ENCODE measurements at places on chromosomes 1 and 21.

GRCh38 chr1:47898133-47898845 lies 98.9 kb downstream of the TRABD2B start:
- DNase-seq: no peak

- DNase-seq: no peak
Observed at GRCh38 chr1:159937054-159937750, 8.2 kb downstream of the IGSF9 start.

- DNase-seq: no peak
Observed at GRCh38 chr1:115911294-115911693, 65.0 kb upstream of the SLC22A15 start.

DNA sequence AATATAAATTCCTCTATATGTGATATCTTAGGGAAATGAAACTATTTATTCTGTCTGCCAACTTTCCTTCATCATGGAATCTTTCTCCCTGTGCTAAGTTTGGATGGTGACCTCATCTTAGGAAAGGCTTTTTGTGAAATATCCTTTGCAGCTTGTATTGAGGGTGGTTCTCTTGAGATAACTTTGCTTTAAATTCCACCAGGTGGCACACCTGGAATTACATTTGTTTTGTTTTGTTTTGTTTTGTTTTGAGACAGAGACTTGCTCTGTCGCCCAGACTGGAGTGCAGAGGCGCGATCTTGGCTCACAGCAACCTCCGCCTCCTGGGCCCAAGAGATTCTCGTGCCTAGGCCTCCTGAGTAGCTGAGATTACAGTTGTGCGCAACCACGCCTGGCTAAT lies 7.6 kb upstream of the CD1A start:
- no peak for DNase-seq

- peak; percentile 68 for DNase-seq
Observed at GRCh38 chr1:198156111-198156744, 570 bp upstream of the NEK7 start.

GRCh38 chr21:31623664-31624063 lies 35.8 kb upstream of the SOD1 start:
- no peak for DNase-seq

- DNase-seq: no peak
Observed at GRCh38 chr21:18350216-18350615, 53.4 kb downstream of the TMPRSS15 start.

- no peak for DNase-seq
Observed at GRCh38 chr21:45460011-45460565, 55.1 kb downstream of the COL18A1 start.

GRCh38 chr1:87786861-87787545 lies 458.3 kb downstream of the LMO4 start:
- no peak for DNase-seq

DNA sequence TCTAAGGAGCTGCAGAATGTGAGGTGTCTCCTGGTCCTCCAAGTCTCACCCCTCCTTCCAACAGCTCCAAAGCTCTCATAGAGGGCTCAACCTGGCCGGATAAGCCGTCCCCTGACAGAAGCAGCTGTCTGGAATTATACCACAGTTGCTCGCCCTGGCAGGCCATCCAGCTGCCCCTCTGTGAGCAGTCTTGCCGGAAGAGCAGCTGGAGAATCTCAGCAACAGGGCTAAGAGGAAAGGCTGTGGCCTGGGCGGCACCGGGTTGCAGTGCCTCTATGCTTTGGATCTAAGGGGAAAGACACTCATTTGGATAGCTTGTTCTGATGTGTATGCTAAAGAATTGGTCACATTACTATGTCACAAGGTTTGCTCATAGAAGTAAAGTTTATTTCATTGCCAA lies 12.4 kb downstream of the TMCC2 start:
- no peak for DNase-seq

- DNase-seq: no peak
Observed at GRCh38 chr1:32367912-32368635, 5.7 kb downstream of the TSSK3 start.

DNA sequence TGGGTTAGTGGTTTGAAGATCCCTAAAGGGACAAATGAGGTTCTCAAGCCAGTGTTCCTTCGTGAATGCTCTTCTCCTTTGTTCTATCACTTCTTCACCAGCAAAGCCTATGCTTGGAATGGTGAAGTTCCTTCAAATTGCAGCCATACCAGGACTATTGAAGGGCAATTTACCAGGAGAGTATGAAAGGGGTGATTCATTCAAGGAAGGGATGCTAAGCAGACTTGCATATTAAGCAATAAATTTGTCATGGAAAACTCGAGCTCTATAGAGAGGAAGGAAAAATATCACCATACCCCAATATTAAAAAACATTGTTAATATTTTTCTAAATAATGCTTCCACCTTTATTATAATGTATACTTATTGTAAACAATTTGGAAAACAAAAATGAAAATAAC lies 9.3 kb upstream of the TSNAX start:
- DNase-seq: no peak

- peak; percentile 75 for DNase-seq
Observed at GRCh38 chr1:96565546-96565945, 156.0 kb upstream of the PTBP2 start.

DNA sequence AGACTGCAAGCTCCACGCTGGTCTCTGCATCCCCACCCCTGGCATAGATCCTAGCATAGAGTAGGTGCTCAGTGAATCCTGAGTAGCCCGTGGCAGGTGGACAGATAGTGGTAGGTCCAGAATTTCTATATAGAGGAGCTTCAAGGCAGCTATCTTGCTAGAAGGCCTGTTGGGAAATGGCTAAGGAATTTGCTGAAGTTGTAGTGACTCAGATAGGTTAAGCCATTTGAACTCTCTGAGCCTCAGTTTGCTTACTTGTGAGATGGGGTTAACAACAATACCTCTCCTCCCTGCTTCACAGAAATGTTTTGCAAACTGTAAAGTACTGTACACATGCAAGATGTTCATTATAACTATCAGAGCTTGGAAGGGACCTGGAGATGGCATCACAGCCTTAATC lies 23.4 kb upstream of the EPHB2 start:
- DNase-seq: no peak

- DNase-seq: no peak
Observed at GRCh38 chr1:18803851-18804250, 55.6 kb downstream of the TAS1R2 start.

GRCh38 chr1:3186526-3186921 lies 117.5 kb downstream of the PRDM16 start:
- DNase-seq: no peak

DNA sequence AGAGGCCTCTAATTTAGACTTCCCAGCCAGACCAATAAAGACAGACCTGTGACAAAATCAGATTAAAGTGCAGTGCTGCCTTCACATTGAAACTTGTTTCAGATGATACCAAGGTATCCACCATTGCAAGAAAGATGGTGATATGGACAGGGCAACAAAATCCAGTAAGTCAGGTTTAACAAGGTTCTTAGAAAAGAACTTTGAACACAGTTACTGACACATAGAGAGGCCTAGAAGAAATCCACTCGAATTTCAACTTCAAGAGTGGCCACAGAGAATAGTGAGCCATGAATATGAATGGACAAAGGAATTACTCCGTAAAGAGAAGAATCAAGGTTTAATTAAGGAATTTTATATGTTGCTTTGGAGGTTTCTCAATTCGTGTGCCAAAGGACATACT lies 230.4 kb downstream of the KCNT2 start:
- DNase-seq: no peak

DNA sequence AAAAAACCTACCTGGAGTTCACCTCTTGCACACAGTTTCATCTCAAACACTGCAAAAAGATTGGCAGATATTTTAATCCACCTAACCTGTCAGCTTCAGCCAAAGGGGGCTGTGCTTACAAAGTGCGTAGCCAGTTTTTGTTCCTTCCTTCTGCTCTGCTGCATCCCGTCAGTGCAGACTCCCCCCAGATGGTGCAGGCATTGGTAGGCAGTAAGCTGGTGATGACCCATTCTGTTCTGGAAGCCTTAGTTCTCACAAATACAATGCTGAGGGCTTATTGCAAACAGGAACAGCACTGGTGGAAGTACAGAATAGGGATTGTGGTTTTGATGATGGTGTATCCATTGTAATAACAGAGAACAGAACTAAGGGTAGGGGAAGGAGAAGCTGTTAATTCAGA lies 239.5 kb downstream of the RYR2 start:
- DNase-seq: no peak

GRCh38 chr1:118861216-118861615 lies 126.9 kb downstream of the TBX15 start:
- DNase-seq: no peak

- DNase-seq: no peak
Observed at GRCh38 chr1:33036051-33036525, 595 bp downstream of the AK2 start.

GRCh38 chr1:96641282-96641681 lies 80.3 kb upstream of the PTBP2 start:
- no peak for DNase-seq

- DNase-seq: no peak
Observed at GRCh38 chr1:199945591-199945990, 81.9 kb upstream of the NR5A2 start.

DNA sequence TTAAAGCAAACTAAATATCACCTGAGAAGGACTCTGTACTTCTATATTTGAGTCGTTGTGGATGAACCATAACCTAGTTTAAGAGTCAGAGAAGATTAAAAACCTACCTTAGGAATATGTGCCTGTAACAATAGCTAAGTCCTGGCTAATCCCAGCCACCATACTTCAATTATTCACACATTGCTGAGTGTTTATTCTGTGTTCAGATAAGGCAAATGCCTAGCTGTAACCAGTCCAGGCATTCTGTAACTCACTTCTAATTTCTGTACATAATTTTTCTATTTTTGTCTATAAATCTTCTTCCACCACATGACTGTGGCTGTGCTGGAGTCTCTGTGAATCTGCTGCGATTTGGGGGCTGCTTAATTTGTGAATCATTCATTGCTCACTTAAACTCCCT lies 441.9 kb upstream of the ADAMTS5 start:
- no peak for DNase-seq
